NCI-H2227 treated with DMSO at 0.1 percent for 48 hours (cell line): ENCODE measurements at places on chromosomes 5 and 9.

- no peak for DNase-seq
Observed at GRCh38 chr5:68970617-68971016, 123.2 kb upstream of the SLC30A5 start.

DNA sequence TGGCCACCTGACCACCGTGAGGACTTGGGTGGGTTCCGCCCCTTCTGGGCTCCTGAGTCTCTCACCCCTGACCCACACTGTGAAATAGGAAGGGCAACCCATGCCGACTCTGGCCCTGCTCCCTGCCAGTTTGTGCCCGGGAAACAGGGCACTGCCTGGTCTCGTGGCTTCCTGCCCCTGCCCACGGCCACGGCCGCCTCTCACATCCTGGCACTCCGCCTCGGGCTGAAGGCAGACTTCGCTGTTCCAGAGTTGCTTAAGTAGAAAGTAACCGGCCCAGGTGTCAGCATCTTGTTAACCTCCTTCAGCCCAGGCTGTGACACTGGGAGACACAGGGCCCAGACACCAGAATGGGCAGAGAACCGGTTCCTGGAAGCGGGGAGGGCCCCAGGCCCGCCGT lies 68.7 kb upstream of the RNU6ATAC start:
- DNase-seq = no peak

GRCh38 chr5:111787006-111787405 lies 30.0 kb upstream of the NREP start:
- no peak for DNase-seq

DNA sequence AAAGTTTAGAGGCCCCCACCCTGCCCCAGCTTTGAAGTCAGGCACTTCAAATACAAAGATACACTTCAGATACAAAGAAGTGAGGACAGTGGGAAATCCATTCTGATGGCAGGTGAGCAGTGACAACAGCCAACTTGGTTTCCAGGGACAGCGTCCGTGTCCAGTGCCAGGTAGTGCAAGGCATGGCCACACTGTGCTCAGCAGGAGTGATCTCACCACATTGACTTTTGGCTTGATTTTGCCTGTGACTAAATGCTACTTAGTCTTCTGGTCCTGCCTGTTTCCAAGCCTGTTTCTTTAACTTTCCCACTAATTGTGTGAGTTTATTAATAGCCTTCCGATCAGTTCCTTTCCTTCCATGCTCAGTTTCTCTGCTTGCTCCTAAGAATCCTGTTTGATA lies 72.6 kb upstream of the PALM2AKAP2 start:
- DNase-seq = no peak

DNA sequence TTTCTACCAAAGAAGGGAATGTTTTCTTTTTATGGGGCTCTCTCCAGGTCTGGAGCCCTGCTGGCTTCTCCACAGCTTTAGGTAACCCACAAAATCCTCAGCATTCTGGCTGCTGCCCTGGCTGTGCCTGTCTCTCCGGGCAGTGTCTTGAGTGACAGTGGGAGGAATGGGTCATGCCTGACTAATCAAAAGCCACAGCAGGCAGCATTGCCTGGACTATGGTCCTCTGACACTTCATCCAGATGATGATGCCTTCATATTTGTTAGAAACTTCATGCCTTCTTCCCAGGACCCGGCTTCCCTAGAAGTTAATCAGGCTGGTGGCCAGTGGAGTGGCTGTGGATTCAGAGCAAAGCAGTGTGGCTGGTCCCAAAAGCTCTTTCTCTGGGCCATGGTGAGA lies 32.2 kb upstream of the TGFBI start:
- DNase-seq = no peak

- no peak for DNase-seq
Observed at GRCh38 chr9:113998525-113999255, 79.4 kb downstream of the AMBP start.
